B cell (primary cell): ENCODE measurements at places on chromosomes 5 and 9. TPM values are rescaled to one million over a fixed set of nuclear protein-coding genes. Genes with fewer than 3 reads are reported as not detected.
A peak's percentile ranks its signal among the peaks of the same experiment; 100 is the strongest.

- no peak for DNase-seq
Observed at GRCh38 chr5:68818870-68819269, 274.9 kb upstream of the SLC30A5 start.

DNA sequence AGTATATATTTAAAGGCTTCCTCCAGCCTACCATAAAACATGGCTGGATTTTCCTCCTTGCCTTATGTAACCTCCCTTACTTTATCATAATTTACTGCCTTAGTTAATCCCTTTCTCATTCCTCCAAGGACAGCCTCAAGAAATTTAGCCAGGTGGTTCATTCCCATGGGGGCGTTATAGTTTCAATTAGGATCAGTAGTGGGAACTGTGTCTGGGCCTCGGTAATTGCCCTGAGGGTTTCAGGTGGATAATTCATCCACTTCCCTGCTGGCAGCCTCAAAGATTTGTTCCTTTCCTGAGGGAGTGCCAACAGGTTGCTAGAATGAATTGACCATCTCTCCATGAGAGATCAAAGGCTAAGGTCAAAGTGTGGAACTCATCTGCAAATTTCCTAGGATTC, 4.3 kb upstream of the GM2A start:
- no peak for DNase-seq

GRCh38 chr5:74146796-74147195, 493.7 kb downstream of the ENC1 start:
- DNase-seq = no peak

DNA sequence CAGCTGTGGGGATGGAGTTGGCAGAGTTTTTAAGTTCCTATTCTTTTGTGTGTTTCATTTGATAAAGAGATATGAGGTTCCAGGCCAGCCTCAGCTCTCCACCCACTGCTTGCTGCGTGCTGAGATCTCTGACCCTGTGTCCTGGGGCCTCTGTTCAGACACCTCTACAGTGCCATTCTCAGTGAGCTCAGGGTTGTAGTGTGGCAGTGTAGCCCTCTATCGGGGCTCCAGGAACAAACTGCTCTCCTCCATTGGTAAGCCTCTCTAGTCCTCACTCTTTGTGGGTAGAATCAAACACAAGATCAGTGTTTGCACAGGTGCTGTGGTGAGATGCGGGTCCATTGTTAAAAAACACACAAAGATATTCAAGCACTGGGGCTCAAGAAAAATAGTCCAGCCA, 386.6 kb upstream of the RPS23 start:
- no peak for DNase-seq

GRCh38 chr5:173851595-173852243, 36.4 kb upstream of the CPEB4 start:
- no peak for DNase-seq

DNA sequence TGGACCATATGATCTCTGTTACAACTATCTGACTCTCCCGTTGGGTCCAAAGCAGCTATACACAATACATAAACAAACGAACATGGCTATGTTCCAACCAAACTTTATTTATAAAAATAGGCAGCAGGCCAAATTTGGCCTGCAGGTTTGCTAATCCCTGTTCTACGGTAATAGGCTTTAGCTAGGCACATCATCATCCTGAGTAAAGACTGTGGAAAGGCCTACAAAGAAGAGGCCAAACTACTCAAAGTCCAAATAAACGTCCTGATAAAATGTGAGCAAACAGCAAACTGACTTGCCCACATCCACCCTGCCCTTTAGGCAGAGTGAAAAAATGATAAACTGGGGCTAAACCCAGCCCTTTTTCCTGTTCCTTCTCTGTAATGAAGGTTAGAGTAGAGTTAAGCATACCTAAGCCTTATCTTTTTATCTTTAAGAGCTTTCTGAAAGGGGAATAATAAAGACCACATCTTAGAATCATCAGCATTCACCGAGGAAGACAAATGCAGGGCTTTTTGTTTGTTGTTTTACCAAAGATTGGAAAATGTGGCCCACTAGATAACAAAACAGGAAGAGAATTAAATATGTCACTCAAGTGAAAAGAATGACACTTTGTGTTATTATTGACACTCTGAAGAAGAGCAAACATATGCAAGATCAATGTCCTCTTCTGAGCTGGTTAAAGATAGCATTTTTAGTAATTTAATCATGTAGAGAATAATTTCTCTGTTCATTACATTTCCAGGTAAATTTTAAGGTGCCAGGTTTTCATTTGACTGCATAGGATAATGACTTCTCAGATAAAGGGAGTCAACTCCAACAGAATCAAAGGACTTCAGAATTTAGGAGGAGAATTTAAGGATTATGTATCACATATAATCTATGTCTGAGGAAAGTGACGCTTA, 160.0 kb upstream of the GNA14 start:
- no peak for DNase-seq

DNA sequence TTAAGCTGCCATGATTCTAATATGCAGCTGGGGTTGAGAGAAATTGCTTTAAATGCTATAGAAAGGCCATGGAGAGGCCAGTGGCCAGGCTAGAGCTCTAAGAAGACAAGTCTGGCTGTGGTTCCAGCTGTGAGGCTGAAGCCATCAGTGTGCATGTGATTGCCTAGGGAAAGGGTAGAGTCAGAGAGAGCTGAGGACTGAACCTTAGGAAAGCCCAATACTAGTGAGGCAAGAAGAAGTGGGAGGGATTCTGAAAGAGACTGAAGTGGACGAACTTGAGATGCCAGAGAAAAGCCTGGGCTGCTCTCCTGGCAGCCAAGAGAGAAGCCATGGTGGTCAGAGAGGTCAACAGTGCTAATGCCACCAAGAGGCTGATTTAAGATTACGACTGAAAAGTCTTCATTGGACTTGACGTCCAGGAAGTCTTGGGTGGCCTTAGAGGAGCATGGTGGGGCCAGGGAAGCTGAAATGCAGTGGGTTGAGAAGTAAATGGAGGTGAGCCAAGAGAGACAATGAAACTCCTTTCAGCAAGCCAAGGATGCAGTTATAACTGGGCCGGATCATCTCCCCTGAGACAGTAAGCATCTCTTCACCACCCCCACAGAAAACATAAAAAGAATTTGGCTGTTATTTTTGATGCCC, 133.2 kb downstream of the TMEM174 start:
- no peak for DNase-seq

DNA sequence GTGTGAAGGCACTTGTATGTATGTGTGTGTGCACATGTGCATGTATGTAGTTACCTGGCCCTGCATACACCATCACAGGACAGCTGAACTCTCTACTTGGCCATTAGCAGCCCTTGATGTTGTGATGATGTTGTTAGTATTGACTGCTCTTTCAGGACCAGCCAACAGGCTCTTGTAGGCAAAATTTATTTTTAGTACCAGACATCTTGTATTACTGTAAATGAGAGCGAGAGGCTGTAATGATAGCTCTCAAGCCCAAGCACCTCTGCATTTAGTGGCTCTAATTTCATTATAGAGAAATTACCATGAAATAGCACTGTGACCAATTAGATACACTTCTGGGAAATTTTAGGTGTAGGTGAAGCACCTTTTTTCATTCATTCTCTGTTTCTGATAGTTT, 158.0 kb downstream of the SMARCA2 start:
- DNase-seq = no peak

DNA sequence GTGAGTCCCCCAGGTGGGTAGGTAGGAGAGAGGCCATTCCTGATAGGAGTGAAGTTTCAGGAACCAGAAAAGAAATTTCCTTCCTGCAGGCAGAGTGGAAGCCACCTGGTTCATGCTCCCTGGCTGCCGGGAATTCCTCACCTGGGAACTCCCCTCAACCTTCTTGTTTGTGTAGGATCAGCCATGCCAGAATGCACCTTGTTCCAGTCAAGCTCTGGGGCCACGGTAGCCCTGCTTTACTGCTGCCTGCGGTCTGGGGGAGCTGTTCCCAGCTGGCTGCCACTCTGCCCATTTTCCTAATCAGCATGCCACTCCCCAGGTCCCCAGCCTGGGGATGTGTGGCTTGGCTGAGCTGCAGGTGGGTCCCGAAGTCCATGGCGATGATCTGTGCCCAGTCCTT, 18.7 kb upstream of the B4GALT1 start:
- no peak for DNase-seq

- no peak for DNase-seq
Observed at GRCh38 chr9:26170190-26170589, 491.9 kb upstream of the TUSC1 start.

GRCh38 chr5:180658774-180659564, 9.6 kb upstream of the FLT4 start:
- no peak for DNase-seq

GRCh38 chr5:131482617-131483016, 152.4 kb downstream of the RAPGEF6 start:
- no peak for DNase-seq

DNA sequence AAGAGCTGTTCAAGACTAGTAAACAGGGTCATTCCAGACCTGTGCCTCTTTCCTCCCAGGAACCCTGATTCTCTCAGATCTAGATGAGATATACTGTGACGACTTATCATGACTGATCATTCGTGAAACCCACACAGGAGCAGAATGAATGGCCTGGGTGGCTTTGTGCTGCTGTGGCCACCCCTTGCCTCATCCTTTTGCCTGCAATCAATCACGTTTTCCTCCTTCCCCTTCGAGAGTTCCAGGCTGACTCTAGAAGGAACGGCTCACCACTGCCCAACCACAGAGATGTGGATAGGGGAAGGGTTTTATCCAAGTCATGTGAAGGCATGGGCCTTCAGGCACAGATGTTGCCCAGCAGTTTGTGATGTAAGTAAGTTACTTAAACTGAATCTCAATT, 5.8 kb downstream of the ANXA6 start:
- peak; percentile 39 for DNase-seq

DNA sequence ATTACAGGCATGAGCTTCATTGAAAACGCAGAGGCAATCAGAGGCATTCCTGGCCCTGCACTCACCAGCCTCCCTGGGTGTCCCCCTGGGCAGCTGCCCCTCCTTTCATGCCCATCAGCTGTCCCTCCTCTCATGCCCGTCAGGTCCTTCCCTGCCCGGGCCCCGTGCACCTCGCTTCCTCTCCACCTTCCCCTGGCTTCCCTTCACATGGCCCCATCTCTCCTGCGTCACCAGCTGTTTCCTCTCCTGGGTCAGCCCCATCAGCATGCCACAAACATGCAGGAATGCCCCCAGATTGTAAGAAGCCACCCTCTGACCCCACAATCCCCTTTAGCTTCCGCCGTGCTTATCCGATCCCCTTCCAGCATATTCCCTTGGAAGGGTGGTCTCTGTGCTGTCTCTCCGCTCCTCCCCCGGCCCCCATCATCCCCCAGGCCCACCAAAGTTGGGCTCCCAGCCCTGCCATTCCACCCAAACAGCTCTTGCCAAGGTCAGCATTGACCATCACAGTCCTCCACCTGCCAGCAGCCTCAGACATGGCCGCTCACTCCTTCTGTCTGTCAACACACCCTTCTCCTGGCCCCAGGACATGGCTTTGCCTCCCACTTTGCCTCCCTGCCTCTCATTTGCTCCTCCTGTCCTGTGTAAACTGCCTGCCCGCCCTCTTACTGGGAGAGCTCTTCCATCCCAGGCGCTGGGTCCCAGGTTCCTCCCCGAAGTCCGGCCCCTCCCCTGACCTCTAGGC, 98.6 kb upstream of the IER5L start:
- DNase-seq = no peak

DNA sequence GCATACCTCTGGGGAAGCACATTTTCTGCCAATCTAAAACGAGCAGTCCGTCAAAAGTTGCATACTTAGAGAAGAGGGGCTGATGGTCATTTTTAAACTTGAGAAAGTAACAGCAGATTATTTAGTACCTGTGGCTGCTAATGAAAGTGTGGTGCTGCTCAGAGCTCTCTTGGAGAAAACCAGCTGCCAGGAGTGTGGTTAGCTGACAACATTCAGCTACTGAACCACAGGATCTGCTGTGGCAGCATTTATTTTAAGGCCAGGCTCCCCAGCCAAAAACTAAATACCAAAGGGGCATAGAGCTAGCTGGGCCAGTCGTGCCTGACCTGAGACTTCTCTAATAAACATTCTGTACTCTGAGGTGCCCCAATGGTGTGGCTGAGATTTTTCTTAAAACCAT, 203.6 kb downstream of the EDIL3 start:
- DNase-seq = no peak

GRCh38 chr5:59547731-59548130, 345.8 kb downstream of the PDE4D start:
- DNase-seq = no peak

DNA sequence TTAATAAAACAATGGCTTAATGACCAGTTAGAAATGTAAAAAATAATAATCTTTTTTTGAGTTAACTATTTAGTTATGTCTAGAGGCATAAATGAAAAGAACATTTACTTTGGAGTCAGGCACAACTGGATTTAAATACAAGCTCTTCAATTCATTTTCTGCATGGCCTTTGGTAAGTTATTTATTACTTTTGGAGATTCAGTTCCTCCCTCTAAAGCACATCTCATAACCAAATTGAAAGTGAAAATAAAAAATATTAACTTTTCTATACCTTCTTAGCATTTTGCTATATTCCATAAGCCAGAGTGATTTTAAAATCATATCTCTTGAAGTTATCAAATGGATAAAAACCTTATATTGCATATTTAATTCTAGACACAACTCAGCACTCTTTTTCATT, 434.9 kb upstream of the SMARCA2 start:
- DNase-seq = no peak

- DNase-seq = no peak
Observed at GRCh38 chr9:125680445-125680844, 26.6 kb downstream of the MAPKAP1 start.

- DNase-seq = no peak
Observed at GRCh38 chr9:5876711-5877110, 14.0 kb upstream of the MLANA start.

DNA sequence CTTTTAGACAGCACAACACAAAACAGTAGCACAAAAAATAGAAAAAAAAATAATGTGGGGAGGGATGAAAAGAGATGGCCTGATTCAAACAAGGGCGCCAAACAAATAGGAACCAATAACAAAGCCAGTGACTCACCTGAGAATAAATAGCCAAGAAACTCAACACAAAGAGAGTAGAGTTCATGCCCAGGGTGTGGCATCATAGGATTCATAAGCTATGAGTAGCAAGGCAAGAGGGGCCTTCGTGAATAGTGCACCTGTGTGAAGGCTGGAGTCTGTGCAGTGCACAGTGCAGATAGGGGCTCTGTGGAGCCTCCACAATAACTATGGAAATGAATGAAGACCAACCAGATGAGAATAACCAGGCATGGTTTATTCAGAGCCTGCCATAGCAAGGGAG, 541.7 kb downstream of the SPOCK1 start:
- no peak for DNase-seq

DNA sequence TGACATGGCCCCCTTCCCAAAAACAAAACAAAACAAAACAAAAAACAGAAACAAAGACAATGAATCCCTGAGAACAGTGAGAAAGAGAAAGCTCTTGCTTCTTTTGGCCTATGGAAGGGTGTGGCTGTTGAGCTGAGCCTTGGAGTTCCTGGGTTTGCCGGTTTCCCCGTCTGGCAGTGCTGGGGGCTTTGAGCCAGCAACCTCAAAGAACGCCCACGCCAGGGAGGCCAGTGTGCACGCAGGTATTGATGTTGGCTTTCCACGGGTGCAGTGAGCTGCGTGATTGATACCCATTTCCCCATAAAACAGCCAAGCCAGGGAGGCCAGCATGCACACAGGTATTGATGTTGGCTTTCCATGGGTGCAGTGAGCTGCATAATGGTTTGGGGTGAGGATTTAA, 8.3 kb upstream of the LCN1 start:
- DNase-seq = no peak

TMEM171 gene
- total RNA-seq = not detected in 2 replicates

PCA3 gene
- total RNA-seq = not detected in 2 replicates

PCDHA4 gene
- not detected in 2 replicates for total RNA-seq

PRELID2 gene
- 2.7 and 3.4 TPM in 2 replicates for total RNA-seq

FBXW11 gene
- 62.4 and 64.8 TPM in 2 replicates for total RNA-seq

GRAMD2B gene
- 2.7 and 3.6 TPM in 2 replicates for total RNA-seq

NR2F1-AS1 gene
- total RNA-seq = not detected in 2 replicates

LTC4S gene
- total RNA-seq = 3.7 and 3.8 TPM in 2 replicates

SLC34A3 gene
- total RNA-seq = not detected in 2 replicates
